Activated naive CD4-positive, alpha-beta T cell treated with anti-CD3 and anti-CD28 coated beads, Interleukin-2, amount 50 U/mL, for 72 hours (primary cell): ENCODE measurements at places on chromosomes 16 and 17. TPM values are rescaled to one million over a fixed set of nuclear protein-coding genes. Genes with fewer than 3 reads are reported as not detected.

GRCh38 chr16:23987443-23987842, 151.7 kb downstream of the PRKCB start:
- no peak for DNase-seq

DNA sequence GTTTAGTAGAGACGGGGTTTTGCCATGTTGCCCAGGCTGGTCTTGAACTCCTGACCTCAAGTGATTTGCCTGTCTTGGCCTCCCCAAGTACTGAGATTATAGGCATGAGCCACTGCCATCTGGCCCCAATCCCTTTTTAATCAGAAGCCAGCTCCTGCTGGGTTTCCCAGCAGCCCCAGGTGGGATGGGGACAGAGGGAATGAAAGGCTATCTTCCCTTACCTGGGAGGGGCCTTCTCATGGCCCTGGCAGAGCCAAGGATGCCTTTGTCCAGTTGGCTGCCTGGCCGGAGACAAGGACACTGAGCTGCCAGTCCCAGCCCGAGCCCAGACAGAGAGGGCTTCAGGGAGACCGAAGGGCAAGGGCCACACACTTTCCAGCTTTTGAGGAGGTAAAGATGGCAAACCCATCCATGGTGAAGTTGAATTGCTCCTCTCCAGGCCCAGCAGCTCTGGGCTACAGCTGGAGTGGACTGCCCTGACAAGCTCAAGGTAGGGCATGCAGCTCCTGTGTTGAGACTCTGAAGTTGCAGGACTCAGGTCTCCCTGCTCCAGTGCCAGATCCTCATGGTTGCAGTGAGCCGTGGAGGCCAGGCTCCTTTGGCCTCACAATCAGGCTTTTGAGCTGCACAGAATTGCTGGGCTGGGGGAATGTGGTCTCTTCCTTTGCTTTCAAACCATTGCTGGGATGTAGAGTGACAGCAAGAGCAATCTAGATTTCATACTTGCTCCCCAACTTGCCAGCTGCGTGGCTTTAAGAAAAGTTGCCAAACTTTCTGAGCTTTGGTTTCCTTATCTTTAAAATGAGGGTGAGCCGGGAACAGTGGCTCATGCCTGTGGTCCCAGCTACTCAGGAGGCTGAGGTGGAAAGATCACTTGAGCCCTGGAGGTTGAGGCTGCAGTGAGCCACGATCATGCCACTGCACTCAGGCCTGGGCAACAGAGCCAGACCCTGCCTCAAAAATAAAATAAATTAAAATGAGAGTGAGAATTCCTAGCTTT, 44.5 kb upstream of the IL34 start:
- no peak for DNase-seq

- no peak for DNase-seq
Measured at GRCh38 chr16:87955302-87956097, 4.3 kb downstream of the BANP start.

The CDYL2 gene
- 10.8 TPM for total RNA-seq

The KRTAP2-3 gene
- total RNA-seq = not detected

GRCh38 chr16:56193951-56194726, 2.9 kb downstream of the GNAO1 start:
- peak; percentile 65 for DNase-seq

DNA sequence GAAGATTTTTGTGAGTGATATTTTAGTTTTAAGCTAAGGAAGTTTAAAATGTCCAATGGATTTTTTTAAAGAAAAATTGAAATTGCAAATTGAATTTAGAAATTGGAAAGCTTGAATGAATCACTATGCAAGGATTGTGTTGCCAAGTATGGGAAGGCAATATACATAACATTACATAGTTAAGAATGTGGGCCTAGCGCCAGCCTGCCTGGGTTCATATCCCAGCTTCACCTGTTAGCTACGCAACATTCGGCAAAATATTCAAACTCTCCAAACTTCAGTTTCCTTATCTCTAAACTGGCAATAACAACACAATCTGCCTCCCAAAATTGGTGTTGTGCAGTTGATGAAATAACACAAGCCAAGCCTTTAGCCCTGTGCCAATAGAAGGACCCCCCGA, 50.4 kb upstream of the DNAH9 start:
- no peak for DNase-seq

DNA sequence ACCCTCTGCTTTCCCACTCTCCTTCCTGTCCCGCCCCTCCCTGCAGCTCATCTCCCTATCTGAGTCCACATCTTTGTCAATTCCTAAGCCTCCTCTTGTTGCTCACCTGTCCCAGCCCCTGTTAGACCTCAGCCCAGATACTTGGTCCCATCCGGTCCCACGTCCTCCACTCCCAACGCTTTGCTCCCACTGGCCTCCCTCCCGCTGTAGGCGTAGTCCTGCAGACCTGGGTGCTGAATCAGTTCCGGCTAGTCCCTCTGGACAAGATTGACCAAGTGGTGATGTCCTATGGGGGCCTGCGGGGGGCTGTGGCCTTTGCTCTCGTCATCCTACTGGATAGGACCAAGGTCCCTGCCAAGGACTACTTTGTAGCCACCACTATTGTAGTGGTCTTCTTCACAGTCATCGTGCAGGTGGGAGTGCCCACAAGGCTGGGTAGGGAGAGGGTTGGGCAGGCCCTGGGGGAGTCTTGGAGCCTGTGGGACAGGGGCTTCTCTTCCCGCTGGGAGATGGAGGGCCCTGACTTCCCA, 8.0 kb downstream of the SLC9A5 start:
- no peak for DNase-seq

- no peak for DNase-seq
Measured at GRCh38 chr17:48787828-48788227, 29.2 kb downstream of the TTLL6 start.

DNA sequence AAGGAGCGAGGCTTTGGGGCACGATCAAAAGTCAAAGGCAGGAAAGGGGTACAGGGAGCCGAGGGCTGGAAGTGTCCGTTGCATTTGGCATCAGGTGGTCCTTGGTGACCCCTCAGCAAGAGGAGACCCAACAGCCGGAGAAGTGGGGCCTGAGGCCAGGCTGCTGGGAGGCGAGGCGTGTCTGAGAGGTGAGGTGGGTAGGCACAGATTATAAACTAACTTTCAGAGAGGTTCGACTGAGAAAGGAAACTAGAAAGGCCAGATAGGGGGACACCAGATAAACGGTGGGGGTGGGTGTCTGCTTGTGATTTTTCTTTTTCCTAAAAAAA, 3.6 kb downstream of the PECAM1 start:
- no peak for DNase-seq

- no peak for DNase-seq
Measured at GRCh38 chr17:40104594-40105486, 4.5 kb upstream of the NR1D1 start.

DNA sequence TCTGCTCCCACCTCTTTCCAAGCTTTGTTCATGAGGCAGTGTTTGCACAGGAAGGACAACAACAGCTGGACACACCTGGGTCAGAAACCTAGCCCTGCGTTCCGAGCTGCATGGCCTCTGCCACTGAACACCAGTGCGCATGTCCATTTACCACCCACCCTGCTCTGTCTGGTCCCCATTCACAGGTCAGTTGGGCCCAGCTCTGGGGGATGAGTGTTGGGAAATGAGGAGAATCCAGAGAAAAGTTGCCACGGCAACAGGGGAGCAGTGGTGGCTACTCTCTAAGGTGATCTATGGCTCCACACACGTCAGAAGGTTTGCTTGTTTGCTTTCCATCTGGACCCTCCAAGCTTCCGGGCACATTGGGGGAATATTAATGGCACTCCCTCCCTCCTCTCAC, 70.4 kb upstream of the ASIC2 start:
- no peak for DNase-seq

The KCNH6 gene
- total RNA-seq = 0.08 TPM

GRCh38 chr16:10114409-10114808, 67.8 kb downstream of the GRIN2A start:
- no peak for DNase-seq

DNA sequence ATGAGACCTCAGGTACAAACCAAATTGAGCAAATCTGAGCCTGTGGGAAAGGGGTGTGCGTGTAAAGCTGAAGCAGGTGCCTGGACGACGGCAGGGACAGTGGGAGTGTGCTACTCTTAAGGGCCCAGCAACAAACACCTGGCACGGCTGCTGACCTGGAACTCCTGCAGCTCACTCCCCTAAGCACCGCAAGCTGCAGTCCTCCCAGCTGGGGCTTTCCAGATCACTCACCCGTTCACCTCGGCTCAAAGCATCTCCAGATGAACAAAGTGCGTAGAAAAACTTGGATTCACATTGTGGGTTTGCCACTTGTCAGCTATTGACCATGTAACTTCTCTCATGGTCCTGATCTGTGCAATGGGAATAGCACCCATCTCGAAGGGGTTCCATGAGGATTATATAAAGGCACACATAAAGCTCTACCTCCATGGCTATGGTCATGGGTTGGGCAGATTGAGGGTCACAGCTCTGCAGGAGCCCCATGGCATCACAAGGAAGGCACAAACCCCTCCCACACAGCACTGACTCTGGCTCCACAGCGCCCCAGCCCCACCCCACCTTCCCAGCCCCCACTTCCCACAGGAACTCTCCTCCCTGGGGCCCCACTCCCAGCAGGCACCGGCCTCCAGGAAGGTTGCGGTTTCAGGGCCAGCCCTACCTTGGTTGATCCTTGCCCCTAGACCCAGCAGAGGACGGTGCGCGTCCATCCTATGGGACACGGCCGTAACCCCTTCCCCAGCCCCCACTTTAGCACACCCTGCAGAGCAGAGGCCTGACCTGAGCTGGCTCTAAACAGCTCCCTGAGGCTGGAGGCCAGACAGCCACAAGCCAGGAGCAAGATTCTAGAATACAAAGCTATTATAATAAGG, 21.9 kb downstream of the ST3GAL2 start:
- DNase-seq = no peak

The NPIPB13 gene
- 23.5 TPM for total RNA-seq

The DDX52 gene
- total RNA-seq = 25.0 TPM

DNA sequence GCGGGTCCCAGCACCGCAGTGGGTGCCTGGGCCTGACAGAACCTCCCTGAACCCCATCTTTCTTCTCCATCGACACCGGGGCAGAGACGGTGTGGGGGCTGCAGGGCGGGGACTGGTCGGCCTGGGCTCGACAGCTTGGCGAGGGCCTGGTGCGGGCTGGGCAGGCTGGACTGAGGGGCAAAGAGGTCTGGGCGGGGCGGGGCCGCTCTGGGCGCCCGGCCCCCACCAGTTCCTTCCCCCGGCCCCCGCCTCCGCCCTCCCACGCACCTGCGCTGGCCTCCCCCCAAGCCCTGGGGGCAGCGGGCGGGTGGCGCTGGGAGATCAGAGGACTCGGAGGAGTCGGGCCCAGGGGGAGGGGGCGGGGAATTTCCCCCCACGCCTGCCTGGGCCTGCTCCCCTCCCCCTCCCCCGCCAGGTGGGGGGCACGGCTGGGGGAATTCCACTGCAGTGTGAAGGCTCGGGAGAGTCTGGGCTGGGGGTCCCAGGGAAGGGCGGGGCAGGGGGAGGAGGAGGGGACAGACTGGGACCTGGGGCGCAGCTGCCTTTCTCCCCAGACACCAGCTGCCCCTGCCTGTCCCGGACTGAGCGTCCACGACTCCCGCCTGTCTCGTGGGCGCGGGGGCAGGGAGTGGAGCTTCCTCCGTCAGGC, 877 bp upstream of the KREMEN2 start:
- no peak for DNase-seq

GRCh38 chr17:7479213-7480088, at the start of gene ZBTB4:
Gene ZBTB4, minus strand, starts transcription at chr17:7479631. Its CDS starts 12,830 bp downstream, at chr17:7466801.
- DNase-seq = peak; percentile 56

The MYLK3 gene
- total RNA-seq = 0.51 TPM

The CHST6 gene
- not detected for total RNA-seq

- DNase-seq = no peak
Measured at GRCh38 chr16:55470533-55471371, 8.2 kb upstream of the MMP2 start.

- DNase-seq = no peak
Measured at GRCh38 chr17:48241131-48241591, 133.6 kb downstream of the SNX11 start.

The SNX20 gene
- total RNA-seq = 36.7 TPM

GRCh38 chr16:55836158-55836611, 3.3 kb upstream of the CES1 start:
- DNase-seq = no peak

The WNT9B gene
- total RNA-seq = not detected

DNA sequence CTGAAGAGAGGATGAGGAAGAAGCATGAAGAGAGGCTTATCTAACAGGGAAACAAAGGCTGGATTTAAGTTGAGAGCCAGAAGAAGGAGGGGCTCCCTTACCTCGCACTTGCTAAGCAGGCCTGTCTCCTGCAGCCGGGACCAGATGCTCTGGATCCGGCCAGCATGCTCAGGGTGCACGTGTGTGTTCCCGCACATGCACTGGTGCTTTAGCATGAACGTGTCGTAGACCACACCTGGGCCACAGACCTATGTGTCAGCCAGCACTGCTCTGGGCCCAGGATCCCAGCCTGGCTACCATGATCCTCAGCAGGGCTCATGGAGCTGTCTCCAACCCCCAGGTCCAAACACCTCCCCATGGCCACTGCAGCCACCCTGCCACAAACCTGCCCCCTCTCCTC, 14.4 kb downstream of the G6PC3 start:
- no peak for DNase-seq

DNA sequence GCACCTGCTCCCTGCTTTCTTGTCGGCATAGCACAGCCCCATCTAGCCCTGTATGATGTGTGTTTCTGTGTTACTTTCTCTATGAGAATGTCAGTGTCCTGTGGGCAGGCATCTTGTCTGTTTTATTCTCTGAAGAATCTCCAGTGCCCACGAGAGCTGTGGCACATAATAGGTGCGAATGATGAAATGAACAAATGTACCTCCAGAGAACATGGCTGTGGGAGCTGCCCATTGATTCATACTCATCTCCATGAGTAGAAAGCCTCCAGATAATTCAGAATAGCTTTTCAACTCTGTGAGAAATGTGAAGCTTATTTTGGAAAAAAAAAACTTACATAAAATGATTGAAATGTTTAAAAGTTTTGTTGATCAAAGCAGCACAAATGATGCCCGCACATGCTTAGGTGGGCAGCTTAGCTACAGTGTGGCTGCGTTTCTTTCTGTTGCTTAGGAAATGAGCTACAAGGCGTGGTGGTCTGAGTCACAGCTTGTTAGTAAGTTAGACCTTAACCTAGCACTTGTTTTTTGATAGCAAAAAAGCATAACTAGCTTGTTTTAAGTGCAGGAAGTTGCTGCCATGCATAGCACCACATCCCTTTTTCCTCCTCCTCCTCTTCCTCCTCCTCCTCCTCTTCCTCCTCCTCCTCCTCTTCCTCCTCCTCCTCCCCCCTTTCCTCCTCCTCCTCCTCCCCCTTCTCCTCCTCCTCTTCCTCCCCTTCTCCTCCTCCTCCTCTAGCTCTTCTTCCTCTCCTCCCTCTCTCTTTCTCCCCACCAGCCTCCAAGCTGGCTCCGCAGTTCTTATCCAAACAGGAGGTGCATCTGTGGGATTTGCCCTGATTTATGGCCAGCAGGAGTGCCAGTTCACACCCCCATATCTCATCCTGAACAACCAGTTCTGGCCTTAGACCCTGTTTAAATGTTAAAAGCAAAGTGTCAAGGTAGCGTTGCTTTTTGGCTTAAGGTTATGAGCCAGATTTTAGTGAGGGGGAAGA, 221.5 kb downstream of the IRF8 start:
- no peak for DNase-seq

- DNase-seq = no peak
Measured at GRCh38 chr17:17650959-17651358, 30.3 kb upstream of the RAI1 start.
